ENCODE measurements at places on chromosomes 5 and 9.

- no peak for DNase-seq
Measured at GRCh38 chr5:132086277-132086794, 12.7 kb downstream of the CSF2 start.

GRCh38 chr9:36438536-36439236, 38.6 kb upstream of the RNF38 start:
- DNase-seq: no peak

GRCh38 chr5:40223884-40224402, 455.8 kb upstream of the PTGER4 start:
- no peak for DNase-seq

DNA sequence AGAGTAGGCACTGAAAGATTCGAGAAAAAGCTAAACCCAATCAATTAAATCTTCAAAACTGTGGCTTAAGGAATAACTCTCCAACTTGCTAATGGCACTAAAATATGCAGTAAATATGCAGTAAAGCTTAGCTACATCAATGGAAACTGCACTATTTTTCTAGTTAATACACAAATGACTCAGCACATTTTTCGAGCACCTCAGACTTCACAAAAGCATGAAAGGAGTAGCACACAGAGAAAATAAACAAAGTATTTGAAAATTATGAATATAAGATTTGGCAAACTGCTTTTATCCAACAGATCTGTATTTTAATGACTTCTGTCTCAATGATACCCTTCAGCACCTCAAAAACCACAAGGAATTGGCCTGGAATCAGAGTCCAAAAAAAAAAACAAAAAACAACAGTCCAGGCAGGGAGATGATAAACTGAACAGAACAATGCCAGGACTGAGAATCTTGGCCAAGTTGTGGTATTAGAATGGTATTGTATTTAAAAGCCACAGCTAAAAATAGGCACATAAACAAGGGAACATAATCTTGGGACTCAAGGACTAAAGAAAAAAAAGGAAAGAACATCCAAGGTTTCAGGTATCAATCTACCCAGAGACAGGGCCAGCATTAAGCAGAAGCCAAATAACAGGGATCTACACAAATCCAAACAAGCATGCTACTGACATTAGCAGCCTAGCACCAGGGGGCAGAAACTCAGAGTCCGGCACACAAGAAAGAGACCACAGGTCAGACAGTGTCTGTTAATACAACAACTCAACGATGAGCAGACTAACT, 21.4 kb downstream of the TMEM245 start:
- no peak for DNase-seq

DNA sequence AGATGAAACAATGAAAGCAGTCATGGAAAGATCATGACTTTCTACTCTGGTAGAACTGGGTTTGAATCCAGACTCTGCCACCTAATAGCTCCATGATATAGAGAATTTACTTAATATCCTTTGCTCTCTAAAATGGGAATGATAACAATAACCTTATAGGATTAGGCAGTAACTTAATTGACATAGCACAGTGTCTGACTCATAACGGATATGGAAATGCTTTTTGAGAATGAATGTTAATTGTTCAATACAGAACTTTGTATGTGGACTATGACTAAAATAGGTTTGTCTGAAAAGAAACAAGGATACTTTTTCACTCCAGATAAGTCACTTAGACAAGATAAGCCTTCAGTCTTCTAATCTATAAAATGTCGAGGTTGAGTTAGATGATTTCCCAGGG, 330.7 kb downstream of the PTPRD start:
- no peak for DNase-seq

- DNase-seq: no peak
Measured at GRCh38 chr5:38018016-38018415, 178.2 kb upstream of the GDNF start.

GRCh38 chr5:39639618-39640089, 214.9 kb upstream of the DAB2 start:
- no peak for DNase-seq
